ENCODE measurements at places on chromosomes 2 and 18.

DNA sequence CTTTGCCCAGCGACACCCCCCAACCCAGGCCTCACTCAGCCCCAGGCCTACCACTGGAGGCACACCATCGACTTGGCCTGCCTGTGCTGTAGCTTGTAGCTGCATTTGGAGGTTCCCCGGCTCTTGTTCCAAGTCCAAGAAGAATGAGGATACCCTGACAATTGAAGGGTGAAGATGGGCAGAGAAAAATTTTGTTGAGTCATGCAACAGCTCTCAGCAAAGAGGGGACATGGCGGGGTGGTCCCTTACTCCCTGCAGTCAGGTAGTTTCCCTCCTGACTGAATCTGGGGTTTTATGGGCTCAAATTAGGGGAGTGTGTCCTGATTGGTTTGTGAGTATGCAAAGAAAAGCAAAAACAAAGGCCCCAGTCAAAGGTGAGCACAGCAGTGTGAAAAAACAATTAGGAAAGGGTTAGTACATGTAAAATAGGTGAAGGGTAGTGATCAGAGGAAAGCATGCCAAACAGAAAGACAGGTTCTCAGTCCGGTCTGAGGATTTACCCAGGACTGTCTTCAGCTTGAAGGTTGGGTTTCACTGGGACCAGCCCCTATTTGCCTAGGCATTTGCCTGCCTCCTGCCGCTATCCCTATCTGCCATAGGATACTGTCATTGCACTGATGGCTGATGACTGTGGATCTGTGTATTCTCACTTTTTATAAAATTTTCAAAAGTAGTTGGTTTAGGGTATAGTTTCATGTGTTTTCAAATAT, 316.4 kb upstream of the RND3 start:
- no peak overlapping the region for H3K27ac ChIP-seq
- no peak overlapping the region for H3K4me3 ChIP-seq

- H3K27ac ChIP-seq = no peak overlapping the region
- no peaks in the 10 kb centered on the region for H3K27me3 ChIP-seq
- H3K36me3 ChIP-seq = no peaks in the 10 kb centered on the region
- no peak for DNase-seq
- no peaks in the 10 kb centered on the region for H3K4me1 ChIP-seq
These were observed 22.9 kb upstream of the MGAT4A start for GRCh38 chr2:98753801-98754200.

- H3K27ac ChIP-seq = no peak overlapping the region
- H3K4me3 ChIP-seq = no peak overlapping the region
- peaks cover 3% of the 10 kb centered on the region for H3K4me1 ChIP-seq
- H3K27me3 ChIP-seq = peaks cover 21% of the 10 kb centered on the region
These were observed 2.4 kb downstream of the EFHD1 start for GRCh38 chr2:232635820-232636219.

GRCh38 chr2:7358865-7359447, 441.7 kb downstream of the RNF144A start:
- H3K27me3 ChIP-seq = no peaks in the 10 kb centered on the region
- no peak overlapping the region for H3K27ac ChIP-seq
- H3K36me3 ChIP-seq = no peaks in the 10 kb centered on the region
- H3K4me1 ChIP-seq = no peaks in the 10 kb centered on the region
- no peak overlapping the region for H3K4me3 ChIP-seq

DNA sequence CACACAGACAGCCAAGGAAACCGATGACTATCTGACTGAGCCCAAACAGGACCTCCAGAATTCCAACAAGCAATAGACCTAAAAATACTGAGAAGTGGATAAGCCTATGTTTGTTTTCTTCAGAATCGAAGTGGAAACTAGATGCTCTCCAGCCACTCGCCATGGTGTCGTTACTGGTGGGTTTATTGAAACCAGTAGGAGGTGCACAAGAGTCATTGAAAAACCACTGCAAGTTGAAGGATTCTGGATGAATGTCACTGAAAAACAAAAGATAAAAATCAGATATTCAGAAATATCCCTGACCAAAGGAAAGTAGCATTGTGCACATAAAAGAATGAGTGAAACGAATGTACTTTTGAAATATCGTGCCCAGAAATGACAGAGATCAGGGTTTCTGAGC, 15.3 kb downstream of the TM4SF20 start:
- no peak overlapping the region for H3K27ac ChIP-seq
- H3K4me1 ChIP-seq = no peaks in the 10 kb centered on the region
- H3K36me3 ChIP-seq = peaks cover 6% of the 10 kb centered on the region
- DNase-seq = no peak
- H3K4me3 ChIP-seq = no peak overlapping the region

Data from H1 (cell line).